ENCODE measurements at places on chromosomes 5 and 9.
A peak's percentile ranks its signal among the peaks of the same experiment; 100 is the strongest.

DNA sequence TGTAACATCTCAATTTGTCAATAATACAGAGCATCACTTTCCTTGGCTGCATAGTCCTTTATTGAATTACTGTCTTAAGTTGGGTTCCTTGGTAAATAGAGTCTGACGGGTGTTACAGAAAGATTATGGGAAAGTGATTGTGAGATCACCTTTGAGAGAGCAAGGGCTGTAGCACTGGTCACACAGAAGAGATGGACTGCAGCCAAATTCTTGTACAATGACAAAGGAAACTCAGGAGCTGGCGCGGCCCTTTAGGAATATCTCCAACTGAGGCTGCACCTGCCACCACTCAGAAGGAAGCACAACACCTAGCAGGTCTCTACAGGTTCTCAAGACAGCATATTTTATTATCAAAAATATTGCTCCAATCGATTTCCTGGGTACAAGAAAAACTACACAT is 350.0 kb upstream of the ISL1 start:
- no peak for DNase-seq

DNA sequence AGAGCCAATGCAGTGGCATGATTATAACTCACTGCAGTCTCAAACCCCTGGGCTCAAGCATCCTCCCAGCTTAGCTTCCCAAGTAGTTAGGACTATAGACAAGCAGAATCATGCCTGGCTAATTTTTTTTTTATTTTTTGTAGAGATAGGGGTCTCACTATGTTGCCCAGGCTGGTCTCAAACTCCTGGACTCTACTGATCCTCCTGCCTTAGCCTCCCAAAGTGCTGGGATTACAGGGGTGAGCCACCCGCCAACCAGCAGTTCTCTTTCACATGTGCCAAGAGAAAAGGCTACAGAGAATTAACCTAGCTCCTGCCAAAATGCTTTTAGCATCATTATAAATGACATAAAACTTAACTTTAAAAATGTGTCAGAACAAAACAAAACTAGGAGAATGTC is 8.1 kb downstream of the AK3 start:
- DNase-seq = no peak

DNA sequence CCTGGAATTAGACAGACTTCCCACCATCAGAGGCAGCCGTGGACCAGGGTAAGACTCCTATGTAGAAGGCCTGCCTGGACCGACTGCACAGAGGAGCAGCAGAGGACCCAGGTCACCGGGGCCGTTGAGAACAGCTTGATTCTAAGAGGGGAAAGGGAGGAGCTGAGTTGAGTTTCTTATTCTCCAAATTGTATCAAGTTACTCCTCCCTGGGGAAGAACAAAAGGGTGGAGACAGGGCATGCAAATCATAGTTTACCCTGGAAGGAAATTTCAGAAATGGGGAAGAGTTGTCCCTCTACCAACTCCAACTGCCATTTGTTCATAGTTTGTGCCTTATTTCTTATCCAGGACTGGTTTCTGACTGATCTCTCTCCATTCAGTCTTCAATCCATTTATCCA is 20.9 kb upstream of the SLC31A2 start:
- DNase-seq = peak; percentile 11

DNA sequence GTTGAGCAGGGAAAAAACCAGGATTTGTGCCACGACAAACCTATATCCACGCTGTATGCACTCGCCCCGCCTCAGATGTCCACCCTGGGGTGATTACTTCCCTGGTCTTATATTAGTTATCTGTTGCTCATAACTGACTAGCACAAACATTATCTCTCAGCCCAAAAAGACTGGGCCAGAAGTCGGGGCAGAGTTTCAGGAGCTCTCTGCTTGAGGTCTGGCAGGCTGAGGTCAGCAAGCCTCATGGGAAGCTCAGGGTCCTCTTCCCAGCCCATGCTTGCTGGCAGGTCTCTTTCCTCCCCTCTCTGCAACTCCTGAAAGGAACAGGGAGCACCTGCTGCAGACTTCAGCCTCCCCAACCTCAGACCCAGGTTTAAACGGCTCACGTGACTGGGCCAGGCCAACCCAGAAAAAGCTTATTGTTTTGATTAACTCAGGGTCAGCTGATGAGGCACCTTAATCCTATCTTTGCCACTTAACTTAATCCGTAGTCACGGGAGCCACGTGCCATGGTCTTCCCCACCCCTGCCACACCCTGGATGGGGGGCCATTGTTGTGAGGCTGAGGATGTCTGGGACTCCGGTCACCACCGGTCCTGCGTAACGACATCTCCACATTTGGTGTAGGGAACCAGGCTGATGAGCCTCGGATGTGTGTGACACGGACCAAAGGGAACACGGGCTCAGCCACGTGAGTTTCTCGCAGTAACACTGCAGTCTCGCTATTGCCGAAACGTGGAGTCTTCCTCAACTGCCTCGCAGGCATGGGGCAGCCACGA is 123.7 kb upstream of the IRX4 start:
- DNase-seq = no peak

GRCh38 chr5:172939071-172939470 is 20.2 kb upstream of the RPL26L1 start:
- peak; percentile 11 for DNase-seq

DNA sequence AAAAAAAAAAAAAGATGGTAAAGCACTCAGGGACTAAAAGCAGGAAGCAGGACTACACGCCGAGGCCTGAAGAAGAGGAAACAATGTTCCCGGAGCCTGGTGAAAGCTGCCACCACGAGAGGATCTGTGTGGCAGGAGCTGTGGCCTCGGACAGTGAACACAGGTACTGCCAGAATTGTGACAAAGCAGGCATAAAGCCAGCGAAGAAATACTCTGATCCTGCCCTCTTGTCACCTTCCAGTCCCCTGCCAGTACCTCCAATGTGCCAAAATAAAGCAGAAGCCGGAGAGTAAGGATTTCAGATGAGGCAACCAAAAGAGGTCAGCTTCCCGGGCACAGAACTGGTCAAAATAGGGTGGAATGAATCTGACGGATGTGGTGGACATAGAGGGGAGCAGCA is 211.5 kb upstream of the TARS1 start:
- DNase-seq = peak; percentile 11

- DNase-seq = no peak
These were observed 103.5 kb upstream of the DPYSL3 start for GRCh38 chr5:147613359-147613758.

- DNase-seq = no peak
These were observed 84.1 kb downstream of the PHF2 start for GRCh38 chr9:93660352-93661046.

DNA sequence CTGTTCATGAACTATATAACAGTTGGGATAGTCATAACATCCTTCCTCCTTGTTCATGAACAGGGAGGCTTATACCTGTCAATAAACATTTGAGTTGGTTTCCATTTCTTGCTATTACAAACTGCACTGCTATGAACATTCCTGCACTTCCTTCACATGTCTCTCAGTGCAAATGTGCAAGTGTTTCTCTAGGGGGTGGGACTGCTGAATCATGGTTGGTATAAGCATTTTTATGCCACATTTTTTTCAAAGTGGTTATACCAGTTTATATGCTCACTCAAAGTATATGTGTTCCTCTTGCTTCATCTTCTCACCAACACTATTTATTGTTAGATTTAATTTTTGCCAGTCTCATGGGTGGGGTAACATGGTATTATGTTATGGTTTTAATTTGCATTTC is 25.8 kb upstream of the TPD52L3 start:
- no peak for DNase-seq

- no peak for DNase-seq
These were observed 122.0 kb downstream of the PRDM9 start for GRCh38 chr5:23629396-23629795.

GRCh38 chr5:154611341-154611767 is 133.3 kb upstream of the HAND1 start:
- peak; percentile 13 for DNase-seq

- no peak for DNase-seq
These were observed 460.4 kb upstream of the RORB start for GRCh38 chr9:74036549-74037231.

DNA sequence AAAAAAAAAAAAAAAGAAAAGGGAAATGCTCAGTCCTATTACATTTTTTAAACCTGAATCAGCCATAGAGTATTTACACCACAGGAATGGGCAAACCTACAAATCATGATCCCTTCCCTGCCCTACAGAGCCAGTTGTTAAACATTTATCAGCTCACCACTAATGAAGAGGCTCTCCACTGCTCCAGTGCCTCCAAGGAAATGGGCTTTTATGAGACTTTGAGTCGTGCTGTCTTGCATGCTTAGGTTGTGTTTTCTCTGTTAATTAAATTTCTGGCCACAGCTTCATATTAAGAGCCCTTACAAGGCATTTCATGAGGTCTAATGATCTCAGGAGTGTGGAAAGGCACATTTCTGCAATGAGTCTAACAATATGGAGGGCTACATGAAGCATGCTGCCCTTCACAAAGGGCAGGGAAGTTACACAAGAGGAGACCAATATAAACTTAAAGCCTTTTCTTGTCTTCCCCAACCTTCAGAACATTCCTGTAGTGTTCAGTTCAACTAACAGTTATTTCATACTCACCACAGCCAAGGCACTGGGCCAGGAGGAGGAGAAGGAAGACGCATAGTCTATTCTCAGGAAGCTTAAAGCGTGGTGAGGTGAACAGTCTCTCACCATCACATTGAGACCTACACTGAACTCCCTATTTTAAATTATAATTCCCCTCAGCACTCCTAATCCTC is 140.1 kb upstream of the ABCA1 start:
- no peak for DNase-seq

DNA sequence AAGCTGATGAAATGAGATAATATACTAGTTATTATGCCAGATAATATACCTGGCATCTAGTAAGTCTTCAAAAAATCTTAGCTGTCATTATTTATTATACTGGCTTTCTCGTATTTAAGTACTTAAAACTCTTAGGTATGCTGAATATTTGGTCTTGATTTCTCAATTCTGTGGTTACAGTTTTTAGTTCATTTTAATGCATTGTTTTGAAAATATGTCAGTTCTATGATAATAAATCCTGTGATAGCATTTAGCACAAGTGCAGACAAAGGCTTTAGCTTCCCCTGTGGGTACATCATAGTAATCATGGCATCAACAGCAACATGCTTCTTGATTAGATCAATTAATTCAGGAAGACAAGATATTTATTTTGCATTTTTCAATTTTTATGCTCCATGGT is 133.0 kb downstream of the SMC2 start:
- no peak for DNase-seq

DNA sequence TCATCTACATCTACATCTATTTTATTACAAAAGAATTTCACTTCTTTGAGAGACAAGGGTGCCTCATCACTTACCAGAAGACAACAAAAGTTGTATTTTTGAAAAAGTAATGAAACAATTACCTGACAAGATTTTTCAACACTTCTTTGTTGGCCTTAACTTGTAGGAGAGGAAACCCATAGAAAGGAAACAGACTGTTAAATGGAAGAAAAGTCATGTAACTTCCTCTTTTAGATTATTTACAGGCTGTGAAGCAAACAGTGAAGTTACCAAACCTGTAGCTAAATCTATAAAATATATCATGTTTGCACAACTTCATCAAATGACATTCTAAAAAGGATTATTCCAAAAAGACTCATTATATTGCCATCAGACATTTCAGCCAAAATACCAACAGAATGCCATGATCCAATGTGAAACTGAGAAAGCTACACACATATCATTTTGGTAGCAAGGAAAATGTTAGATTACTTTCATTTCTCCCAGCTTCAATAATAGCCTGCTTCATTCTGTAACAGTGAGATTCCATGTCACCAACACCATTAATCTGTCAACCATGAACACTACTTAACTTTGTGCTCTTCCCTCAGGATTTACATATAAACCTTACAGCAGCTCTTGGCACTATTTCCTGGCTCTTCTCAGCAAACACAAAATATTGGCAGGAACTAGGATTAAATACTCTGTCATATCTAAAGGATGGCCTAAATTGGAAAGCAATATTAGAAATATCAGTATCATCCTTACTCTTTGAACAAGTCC is 122.5 kb downstream of the MCTP1 start:
- DNase-seq = peak; percentile 49

GRCh38 chr5:78004559-78004958 is 228.4 kb upstream of the TBCA start:
- DNase-seq = no peak

GRCh38 chr9:105879181-105879580 is 184.8 kb downstream of the TMEM38B start:
- no peak for DNase-seq

- no peak for DNase-seq
These were observed 48.9 kb upstream of the CDKN2AIPNL start for GRCh38 chr5:134460551-134460950.

DNA sequence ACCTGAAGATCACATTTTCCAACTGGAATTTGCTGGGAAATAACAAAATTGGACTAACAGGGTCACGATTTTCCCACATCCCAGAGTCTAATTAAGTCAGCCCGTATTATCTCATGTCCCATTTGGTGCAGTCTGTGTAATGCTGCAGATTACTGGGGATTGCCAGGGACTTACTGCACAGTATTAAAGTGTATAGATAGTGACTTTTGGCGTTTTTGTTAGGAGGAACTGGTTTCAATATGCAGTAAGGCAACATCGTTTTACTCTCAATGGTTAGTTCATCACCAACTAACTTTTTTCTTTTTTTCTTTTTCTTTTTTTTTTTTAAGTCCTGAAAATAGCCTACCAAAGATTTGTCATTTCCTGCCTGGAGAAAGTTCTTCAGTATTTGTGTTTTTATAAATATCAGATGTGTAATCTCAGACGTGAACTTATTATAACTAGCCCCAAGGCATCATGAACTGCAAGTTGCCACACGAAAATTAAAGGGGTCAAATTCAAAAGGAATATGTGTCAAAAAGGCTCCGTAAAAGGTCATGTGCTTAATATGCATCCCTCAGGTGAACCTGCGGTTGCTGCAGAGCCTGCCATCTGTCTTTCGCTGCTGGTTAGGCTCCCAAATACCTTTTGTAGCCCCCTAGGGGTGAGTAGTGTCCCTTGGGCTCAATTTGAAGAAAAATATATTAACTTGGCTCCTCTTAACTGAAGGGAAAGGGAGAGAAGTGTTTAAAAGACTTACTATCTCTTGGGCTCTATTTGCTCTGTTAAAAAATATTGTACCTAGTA is 176.7 kb upstream of the ADAMTSL1 start:
- DNase-seq = no peak

DNA sequence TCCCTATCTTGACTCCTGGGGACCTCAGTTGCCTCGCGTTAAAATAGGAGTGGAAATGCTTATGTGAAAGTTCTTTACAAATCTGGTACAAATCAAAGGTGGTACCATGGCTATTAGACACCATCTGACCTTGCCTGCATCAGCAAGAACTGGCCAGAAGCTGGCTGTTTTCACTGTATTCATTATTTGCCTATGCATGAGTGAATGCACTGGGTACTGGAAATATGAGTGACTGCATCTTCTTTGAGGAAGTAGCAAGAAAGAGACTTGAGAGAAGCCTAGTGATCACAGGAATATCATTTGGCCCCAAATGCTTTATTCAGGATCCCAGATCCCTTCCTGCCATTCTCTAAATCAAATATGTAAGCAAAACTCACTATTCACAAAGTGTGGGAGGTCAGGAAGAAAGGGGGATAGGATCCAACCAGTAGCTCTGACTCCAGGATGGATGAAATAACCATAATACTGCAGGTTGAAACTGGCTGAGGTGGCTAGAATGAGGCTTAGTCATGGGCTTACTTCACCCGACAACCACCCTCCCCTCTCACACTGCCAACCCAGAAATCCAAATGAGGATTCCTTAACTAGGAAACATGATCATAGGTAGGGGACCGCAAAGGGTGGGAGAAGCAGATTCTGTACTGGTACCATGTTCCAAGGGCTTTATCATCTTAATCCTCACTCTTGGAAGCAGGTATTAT is 56.7 kb downstream of the FAM114A2 start:
- DNase-seq = no peak
